B cell (primary cell): ENCODE measurements at places on chromosomes 2 and 18.

DNA sequence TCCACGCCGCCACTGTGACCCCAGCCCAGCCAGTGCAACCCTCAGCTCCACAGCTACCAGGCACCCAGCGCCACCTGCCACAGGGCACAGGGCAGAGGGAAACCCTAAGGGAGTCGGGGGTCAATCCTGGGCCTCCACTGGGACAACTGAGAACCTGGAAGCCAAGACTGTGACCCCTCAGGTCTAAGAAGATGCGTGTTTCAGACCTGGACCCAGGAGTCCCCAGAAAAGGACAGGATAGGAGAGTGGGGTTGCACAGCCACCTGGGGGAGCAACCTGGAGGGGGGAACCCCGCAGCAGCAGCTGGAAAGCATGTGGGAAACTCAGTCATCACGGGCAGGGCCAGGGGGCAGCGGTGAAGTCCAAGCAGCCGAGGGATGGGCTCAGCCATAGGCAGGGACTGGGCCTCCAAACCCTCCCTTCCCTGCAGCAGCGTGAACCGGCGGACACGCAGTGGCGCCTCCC, 4.1 kb downstream of the ESPNL start:
- no peak for DNase-seq

DNA sequence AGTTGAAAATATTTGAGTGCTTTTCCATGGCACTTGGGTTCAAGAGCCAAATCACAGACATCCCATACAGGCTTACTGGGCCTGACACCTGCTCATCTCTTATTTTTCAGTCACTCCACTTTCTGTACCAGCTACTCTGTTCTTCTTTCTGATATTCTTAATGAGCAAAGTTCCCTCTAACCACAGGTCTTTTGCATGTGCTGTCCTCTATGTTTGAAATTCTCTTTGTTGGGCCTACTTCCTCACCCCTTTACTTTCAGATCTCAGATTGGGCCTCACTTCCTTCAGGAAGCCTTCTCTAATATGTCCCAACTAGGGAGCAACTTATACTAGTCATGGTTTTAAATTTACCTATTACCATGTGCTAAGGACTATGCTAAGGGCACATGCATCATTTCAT, 81.8 kb upstream of the RBMS1 start:
- no peak for DNase-seq

- no peak for DNase-seq
These were observed 61.2 kb upstream of the ACKR3 start for GRCh38 chr2:236508466-236508865.

- DNase-seq = peak; percentile 24
These were observed 896 bp upstream of the AFF3 start for GRCh38 chr2:100143286-100143685.

DNA sequence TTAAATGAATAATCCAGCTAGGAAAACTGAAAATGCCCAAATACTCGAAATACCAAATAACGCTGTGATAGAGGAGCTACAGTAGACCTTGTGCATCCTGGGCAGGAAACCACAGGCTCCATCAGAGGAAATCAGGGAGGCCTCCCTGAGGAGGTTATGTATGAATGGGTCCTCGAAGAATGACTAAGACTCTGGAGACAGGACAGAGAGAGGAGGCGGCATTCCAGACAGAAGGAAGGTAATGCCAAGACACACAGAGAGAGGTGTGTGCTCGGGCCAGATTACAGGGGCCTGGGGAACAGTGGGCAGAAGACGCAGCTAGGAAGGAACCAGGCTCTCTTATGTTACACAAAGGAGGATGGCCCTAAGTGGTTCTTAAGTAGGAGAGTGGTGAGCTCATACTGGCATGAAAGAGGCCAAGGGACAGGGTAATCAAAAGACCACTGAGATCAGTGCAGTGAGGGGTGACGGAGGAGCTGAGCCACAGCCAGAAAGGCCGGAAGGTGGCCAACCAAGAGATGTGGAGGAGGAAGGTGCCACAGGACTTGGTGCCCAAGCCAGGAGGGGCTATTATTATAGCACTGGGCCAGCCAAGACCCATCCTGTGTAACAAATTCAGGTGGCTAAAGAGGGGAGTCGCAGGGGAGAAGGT, 9.9 kb downstream of the ST3GAL5 start:
- DNase-seq = no peak

GRCh38 chr2:102841107-102841840, 79.4 kb downstream of the TMEM182 start:
- peak; percentile 35 for DNase-seq

DNA sequence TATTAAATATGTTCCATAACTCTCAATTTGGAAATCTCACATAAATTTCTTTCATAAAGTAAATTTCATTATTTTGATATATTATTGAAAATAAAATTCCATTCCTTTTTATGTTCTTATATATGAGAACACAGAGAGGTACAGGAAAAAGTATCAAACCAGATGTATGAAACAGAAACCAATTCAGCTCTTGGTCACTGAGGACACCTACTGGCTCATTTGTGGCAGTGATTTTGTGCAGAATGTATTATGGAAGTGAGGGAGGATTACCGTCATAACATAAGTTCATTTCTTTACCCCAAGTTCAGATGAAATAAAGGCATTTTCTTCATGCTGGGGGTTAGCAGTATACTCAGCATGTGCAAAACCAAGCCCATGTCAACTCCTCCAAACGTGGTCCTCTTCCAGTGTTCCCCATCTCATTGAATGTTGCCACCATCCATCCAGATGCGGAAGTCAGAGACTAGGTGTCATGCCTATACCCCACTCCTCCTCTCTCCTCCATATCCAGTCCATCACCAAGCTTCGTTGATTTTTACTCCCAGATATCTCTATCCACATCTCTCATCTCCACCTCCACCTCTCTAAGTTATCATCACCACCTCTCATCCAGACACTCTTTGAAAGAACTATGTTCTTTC, 41.7 kb upstream of the MALL start:
- peak; percentile 35 for DNase-seq

DNA sequence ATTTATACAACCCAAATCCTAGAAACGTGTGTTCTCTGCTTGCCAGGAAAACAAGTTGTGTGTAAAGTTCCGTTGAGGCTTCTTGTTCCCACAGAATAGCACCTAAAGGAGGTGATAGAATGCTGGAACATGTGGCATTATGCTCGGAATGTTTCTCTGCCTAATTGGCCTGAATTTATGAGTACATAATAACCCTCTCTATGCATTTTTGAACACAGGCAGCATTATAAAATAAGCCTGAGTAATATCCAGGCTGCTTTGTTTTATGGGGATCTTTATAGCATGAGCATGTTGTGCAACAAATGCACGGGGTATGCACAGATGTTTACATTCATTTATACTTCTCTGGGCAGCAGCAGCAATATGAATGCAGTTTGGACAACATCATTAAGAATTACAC, 385.7 kb downstream of the MBD2 start:
- DNase-seq = no peak

DNA sequence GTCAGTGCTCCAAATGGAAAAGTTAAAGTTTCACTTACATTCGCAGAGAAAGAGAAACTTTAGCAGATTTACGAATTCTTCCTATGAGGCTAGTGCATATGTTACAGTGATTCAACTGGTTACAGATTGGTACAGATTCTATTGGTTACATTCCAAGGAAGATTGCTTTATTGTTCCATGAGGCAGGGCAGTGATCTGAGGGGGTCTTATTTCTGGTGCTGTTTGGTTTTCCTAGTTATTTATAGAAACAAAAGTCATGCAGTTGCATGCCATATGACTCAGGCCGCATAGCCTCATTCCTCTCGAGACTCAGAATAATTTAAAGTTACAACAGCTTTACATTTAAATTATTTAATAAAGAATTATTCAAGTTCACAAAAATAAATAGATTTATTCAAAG, 385.4 kb upstream of the SYT4 start:
- no peak for DNase-seq

DNA sequence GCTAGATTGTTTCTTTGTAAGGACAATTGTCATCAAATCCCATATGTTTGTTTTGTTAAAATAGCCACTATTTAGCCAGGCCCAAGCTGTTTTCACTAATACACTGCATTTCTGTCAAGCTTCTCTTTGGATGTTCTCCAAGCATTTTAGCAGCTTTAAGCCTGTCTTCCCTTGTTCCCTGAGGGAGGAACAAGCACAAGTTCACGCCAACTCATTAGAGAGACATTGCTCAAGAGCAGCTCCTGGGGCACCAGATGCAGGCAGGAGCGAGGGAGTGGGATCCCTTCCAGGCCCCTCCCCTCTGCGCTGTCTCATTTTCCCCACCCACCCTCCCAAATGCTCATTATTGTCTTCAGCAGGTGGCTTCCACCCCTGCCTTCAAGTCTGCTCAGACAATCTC, 32.6 kb upstream of the PPP3R1 start:
- no peak for DNase-seq

- peak; percentile 13 for DNase-seq
These were observed 1.2 kb upstream of the CNNM4 start for GRCh38 chr2:96759548-96759947.

GRCh38 chr2:156511803-156512202, 75.6 kb downstream of the GPD2 start:
- no peak for DNase-seq

- DNase-seq = no peak
These were observed 1266.8 kb upstream of the TMEFF2 start for GRCh38 chr2:193461431-193461934.

DNA sequence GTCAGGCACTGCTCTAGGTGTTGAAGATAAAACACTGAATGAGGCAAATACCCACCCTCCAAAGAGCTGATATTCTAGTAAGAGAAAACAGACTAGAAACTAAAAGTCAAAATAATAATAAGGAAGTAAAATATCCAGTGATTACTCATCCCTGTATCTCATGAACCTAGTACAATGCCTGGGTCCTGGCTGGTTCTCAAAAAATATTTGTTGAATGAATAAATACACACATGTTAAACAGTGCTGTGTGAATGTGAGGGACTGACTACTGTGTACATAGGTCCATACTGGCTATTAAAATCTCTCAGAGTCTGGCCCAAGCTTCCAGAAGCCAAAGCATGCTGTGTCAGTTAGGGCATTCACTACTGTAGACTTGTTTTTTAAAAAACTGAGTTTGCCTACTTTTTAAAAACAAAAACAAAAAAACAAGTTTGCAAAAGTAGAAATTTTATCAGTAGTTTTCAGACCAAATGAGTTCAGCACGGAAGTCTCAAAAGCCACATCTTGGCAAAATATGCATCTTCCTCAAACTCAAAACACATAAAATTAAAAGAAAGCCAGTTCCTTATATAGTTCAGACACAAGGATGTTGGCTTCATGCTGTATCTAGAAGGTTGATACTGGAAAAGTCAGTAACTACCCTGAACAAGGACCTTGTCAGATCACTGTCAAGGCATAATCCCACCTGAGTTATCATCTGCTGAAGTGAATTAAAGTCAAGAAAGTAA, 136.2 kb downstream of the THADA start:
- DNase-seq = no peak

DNA sequence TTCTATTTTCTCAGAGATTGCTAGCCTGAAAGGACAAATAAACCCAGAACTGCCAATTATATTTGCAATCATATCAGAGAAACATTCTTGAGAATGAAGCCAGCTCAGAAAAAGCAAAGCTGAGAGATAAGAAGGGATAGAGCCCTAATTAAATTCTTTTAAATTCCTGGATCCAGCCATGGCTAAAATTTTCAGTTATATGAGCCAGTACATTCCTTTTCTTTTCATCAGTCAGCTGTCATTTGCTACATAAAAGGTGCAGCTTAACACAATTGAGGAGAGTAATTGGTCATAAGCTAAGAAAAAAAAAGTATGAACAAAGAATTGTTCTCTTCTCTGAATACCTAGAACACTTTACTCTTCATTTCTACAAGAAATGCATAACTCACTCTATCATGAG, 303.5 kb upstream of the FIGN start:
- no peak for DNase-seq

DNA sequence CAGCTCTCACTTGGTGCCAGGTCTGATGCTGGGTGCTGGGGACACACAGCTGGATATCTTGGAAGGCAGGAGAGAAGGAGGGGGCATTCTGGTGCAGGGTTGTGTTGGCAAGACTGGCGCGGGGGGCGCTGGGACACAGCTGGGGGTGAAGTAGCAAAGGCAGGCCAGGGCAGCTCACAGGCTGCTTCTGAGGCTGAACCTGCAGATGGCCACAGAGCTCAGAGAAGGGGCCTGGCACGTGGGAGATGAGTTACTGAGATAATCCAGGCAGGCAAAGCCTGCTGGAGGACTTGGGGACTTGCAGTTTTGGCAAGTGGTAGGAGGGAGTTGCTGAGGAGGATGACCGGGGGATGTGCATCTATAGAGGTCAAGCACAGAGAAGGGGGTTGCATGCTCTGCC, 16.2 kb upstream of the DGKD start:
- DNase-seq = no peak

DNA sequence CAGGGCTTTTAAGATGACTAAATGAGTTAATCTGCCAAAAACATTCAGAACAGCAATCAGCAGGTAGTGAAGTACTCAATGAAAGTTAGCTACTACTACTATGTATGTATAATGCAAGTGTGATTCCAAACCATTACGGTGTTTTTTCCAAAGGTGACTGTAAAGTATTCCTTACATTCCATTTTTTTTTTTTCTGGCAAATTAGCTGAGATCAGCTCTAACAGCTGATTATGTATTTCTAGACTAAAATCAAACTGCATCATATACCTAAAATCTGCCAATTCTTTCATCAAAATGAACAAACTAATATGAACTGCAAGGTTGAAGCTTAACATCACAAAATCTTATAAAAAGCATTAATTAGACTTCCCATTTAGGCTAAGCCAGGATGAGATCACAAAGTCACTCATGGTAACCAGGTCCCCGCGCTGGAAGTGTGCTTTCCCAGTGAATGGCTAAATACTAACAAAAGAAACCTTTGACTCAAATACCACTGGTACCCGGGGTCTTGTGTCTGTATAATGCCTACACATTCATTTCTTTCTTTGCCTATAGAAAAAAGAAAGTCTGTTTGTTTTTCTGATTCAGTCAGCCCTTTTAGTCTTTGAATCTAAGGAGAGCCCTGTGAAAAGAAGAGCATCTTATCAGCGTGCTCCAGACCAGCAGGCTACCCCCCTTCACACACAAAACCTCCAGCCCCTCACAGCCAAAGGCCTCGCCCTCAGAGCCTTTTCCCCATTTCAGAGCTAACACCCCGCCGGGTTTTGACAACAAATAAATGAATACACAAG, 88.3 kb downstream of the RBMS1 start:
- DNase-seq = no peak

- no peak for DNase-seq
These were observed 5.7 kb downstream of the SMC6 start for GRCh38 chr2:17747684-17748452.

DNA sequence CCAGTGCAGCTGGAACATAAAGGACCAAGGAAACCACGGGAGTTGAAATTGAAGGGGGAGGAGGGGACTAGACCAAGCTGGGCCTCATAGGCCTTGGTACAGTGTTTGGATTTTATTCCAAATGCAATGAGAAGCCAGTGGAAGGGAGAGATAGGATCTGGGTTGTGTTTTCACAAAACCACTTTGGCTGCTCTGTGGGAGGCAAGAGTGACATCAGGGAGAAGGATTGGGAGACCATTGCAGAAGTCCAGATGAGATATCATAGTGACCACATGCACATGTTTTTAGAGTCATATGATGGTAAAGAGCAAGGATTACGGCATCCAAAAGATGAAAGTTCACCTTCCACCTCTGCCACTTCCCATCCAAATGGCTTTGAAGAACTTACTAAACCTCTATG, 210.2 kb downstream of the PAX3 start:
- DNase-seq = no peak
